ENCODE measurements at places on chromosomes 7 and 10. TPM values are rescaled to one million over a fixed set of nuclear protein-coding genes. Genes with fewer than 3 reads are reported as not detected.

Gene OR9A2
- 0.60 TPM for total RNA-seq

Gene ACTA2
- total RNA-seq, result 1,463 TPM

Gene CLRN3
- not detected for total RNA-seq

Gene MMD2
- total RNA-seq, result not detected

Gene MCM10
- total RNA-seq, result 4.8 TPM

Gene ANAPC16
- total RNA-seq, result 92.2 TPM

Gene AP4M1
- 31.7 TPM for total RNA-seq

Gene GNAI1
- 26.1 TPM for total RNA-seq

Gene TAC1
- not detected for total RNA-seq

Gene CALML3
- not detected for total RNA-seq

Gene MYH16
- total RNA-seq, result not detected

Gene LIPJ
- not detected for total RNA-seq

Gene EXOC4
- total RNA-seq, result 29.4 TPM

DNA sequence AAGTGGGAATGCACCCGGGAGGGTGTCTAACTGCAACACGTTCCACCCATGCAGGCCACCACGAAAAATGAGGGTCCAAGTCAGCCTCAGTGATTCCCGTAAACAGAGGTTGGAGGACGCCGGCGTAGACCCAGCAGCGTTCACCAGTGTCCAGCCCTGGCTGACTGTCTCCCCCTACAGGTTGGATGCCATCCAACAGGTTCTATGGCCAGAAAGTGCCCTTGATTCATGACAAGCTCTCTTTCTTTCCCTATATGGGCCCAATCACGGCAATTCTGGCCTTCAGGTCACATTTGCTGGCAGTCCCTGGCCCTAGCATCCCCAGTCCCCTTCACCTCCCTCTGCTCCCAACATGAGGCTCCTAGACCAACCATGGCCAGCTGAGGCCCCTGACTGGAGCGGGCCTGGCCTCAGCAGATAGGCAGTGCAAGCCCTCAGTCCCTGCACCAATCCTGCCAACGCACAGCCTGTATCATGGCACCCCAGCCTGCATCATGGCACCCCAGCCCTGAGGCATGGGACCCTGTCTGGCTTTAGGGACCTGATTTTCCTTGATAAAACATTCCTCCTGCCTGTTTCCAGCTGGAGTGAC, 227.4 kb downstream of the GRID1 start:
- DNase-seq, result peak; percentile 54
- no peak overlapping the region for H3K27ac ChIP-seq
- no peaks in the 10 kb centered on the region for H3K4me1 ChIP-seq
- H3K4me3 ChIP-seq, result no peak overlapping the region
- H3K36me3 ChIP-seq, result no peaks in the 10 kb centered on the region
- no peaks in the 10 kb centered on the region for H3K27me3 ChIP-seq

- H3K27me3 ChIP-seq, result no peaks in the 10 kb centered on the region
- H3K4me3 ChIP-seq, result no peak overlapping the region
- no peaks in the 10 kb centered on the region for H3K36me3 ChIP-seq
- H3K4me1 ChIP-seq, result no peaks in the 10 kb centered on the region
Observed at GRCh38 chr7:108805808-108806397, 236.2 kb downstream of the DNAJB9 start.

DNA sequence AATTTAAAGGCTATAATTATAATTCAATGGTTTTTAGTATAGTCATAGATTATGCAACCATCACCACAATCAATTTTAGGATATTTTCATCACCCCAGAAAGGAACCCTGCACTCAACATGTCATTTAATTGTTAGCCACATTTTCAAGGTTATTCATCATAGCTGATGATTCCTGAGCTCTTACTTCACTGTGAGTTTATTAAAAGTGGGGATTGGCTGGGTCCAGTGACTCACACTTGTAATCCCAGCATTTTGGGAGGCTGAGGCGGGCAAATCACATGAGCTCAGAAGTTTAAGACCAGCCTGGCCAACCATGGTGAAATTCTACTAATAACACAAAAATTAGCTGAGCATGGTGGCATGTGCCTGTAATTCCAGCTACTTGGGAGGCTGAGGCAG, 787 bp downstream of the CCL26 start:
- H3K36me3 ChIP-seq, result no peaks in the 10 kb centered on the region
- DNase-seq, result peak; percentile 49
- H3K4me3 ChIP-seq, result no peak overlapping the region
- H3K27ac ChIP-seq, result no peak overlapping the region
- no peaks in the 10 kb centered on the region for H3K27me3 ChIP-seq

- H3K27me3 ChIP-seq, result no peaks in the 10 kb centered on the region
- DNase-seq, result no peak
- H3K4me3 ChIP-seq, result no peak overlapping the region
- H3K36me3 ChIP-seq, result no peaks in the 10 kb centered on the region
Observed at GRCh38 chr10:104711302-104711721, 70.2 kb downstream of the SORCS3 start.

GRCh38 chr10:16919121-16919982, 102.1 kb upstream of the RSU1 start:
- H3K4me3 ChIP-seq, result no peak overlapping the region
- no peak overlapping the region for H3K27ac ChIP-seq
- peak; percentile 11 for DNase-seq
- no peaks in the 10 kb centered on the region for H3K36me3 ChIP-seq
- H3K27me3 ChIP-seq, result no peaks in the 10 kb centered on the region
- H3K4me1 ChIP-seq, result no peaks in the 10 kb centered on the region

- no peaks in the 10 kb centered on the region for H3K36me3 ChIP-seq
- H3K27ac ChIP-seq, result no peak overlapping the region
- DNase-seq, result no peak
- no peaks in the 10 kb centered on the region for H3K27me3 ChIP-seq
- no peaks in the 10 kb centered on the region for H3K4me1 ChIP-seq
Observed at GRCh38 chr10:125169279-125169678, 8.9 kb upstream of the CTBP2 start.

DNA sequence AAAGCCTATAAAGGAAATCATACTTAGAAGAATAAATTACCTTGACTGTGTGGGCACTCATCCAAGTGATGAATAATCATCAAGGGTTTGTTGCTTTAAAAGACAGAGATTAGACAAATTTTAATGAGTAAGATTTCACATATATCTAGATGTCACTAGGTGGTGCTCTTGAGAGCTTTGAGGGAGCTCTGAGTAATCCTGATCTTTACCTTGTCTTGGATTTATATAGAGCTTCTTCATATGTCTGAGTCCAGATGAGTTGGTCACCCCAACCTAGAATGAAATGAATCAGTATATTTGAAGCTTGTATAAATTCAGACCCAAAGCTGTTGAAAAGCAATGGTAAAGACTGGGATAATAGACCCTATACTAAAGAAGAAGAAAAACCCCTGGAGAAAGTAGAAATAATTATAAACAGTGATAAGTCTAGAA, 3.7 kb downstream of the AGR2 start:
- H3K36me3 ChIP-seq, result no peaks in the 10 kb centered on the region
- H3K4me1 ChIP-seq, result no peaks in the 10 kb centered on the region
- no peak overlapping the region for H3K27ac ChIP-seq
- H3K27me3 ChIP-seq, result no peaks in the 10 kb centered on the region
- DNase-seq, result peak; percentile 68

- H3K36me3 ChIP-seq, result no peaks in the 10 kb centered on the region
- no peak overlapping the region for H3K4me3 ChIP-seq
- H3K27ac ChIP-seq, result peak overlapping the region; percentile 88
- H3K27me3 ChIP-seq, result no peaks in the 10 kb centered on the region
Observed at GRCh38 chr7:138125119-138125518, 48.9 kb downstream of the AKR1D1 start.

DNA sequence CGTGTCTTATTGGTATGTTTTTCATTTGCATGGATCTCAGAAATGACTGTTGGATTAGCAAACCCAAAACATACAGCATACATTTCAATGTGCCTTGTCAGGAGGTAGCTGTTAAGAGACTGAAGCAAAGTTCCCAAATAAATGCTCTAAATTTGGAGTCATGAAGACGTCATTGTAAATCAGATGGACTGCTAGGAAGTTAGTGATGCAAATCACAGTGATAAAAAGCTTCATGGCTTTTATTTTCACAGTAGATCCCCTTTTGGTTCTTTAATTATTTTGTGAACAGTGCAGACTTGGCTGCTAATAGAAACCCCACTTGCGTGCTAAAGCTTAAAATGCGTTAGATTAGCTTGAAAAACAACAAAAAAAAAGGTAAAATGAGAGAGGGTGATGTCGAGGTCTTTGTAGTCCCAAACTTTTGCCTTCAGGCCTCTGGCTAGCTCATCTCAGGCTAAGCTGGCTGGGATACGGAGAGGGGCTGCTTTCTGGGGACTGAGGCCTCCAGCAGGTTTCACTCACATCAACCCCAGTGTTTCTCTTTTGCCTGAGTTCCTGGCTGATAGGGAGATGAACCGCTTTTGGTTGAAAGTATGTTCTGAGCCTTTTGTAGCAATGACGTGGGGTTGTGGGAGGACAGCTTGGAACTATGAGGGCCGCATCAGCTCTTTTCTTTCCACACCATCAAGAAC, 107.1 kb upstream of the CDCA7L start:
- H3K4me1 ChIP-seq, result no peaks in the 10 kb centered on the region
- H3K27me3 ChIP-seq, result peaks cover 58% of the 10 kb centered on the region
- DNase-seq, result no peak
- no peak overlapping the region for H3K4me3 ChIP-seq
- no peak overlapping the region for H3K27ac ChIP-seq
- H3K36me3 ChIP-seq, result no peaks in the 10 kb centered on the region

DNA sequence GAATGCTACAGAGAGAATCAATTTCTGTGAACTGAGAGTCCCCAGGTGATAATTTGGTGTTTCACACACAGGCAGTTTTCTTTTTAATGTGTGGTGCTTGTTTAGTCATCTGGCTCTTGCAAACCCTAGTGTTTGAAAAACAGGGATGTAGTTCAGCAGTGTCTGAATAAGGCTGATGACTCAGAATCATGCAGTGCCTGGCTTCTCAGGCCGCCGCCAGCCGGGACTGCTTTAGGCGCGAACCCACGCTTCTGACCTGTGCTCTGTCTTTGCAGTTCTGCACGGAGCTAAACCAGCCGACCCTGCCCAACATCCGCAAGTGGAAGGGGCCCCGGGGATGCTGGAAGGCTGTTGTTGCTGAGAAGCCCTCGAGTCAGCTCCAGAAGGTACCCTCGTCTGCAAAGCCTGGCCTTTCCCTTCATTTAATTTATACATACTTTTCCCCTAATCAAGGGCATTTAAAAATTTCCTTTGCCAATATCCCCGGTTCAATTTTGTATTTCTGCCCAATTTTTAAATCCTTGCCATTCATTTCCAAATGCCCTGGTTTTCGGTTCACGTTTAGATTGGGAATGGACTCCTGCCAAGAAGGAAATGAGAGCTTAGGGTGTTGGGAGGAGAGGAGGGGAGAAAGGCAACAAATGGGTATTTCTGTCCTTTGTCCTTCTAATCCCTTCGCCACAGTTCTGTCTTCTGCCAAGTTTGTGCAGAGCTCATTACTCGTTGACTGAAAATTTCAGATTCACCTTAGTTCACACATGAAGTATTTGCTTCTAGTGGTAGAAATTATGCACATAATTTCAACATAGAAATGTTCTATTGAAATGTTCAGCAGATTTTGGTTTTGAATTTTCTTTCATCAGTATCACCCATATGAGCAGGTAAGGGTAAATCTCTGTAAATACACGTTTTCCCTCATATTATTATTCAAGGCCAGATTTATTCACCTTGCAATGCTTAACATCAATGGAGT, 108.5 kb upstream of the ANLN start:
- peak; percentile 45 for DNase-seq
- H3K4me3 ChIP-seq, result no peak overlapping the region
- peaks cover 15% of the 10 kb centered on the region for H3K4me1 ChIP-seq
- no peak overlapping the region for H3K27ac ChIP-seq

- H3K27me3 ChIP-seq, result no peaks in the 10 kb centered on the region
- peaks cover 11% of the 10 kb centered on the region for H3K4me1 ChIP-seq
- no peak overlapping the region for H3K27ac ChIP-seq
- no peak overlapping the region for H3K4me3 ChIP-seq
Observed at GRCh38 chr7:30859940-30860496, 51.6 kb upstream of the AQP1 start.

- no peak overlapping the region for H3K27ac ChIP-seq
- no peak for DNase-seq
- no peak overlapping the region for H3K4me3 ChIP-seq
- H3K36me3 ChIP-seq, result no peaks in the 10 kb centered on the region
- H3K4me1 ChIP-seq, result no peaks in the 10 kb centered on the region
Observed at GRCh38 chr10:77616766-77617165, 20.8 kb downstream of the KCNMA1 start.

GRCh38 chr7:70387217-70387616, 744.7 kb upstream of the GALNT17 start:
- no peaks in the 10 kb centered on the region for H3K27me3 ChIP-seq
- no peak overlapping the region for H3K4me3 ChIP-seq
- H3K27ac ChIP-seq, result no peak overlapping the region
- DNase-seq, result no peak
- no peaks in the 10 kb centered on the region for H3K36me3 ChIP-seq

- DNase-seq, result no peak
- no peak overlapping the region for H3K27ac ChIP-seq
- H3K4me1 ChIP-seq, result no peaks in the 10 kb centered on the region
- H3K4me3 ChIP-seq, result no peak overlapping the region
- H3K27me3 ChIP-seq, result peaks cover 64% of the 10 kb centered on the region
Observed at GRCh38 chr7:22060197-22060596, 114.5 kb upstream of the CDCA7L start.

- H3K27me3 ChIP-seq, result peaks cover 8% of the 10 kb centered on the region
- H3K4me3 ChIP-seq, result no peak overlapping the region
- H3K27ac ChIP-seq, result no peak overlapping the region
- no peaks in the 10 kb centered on the region for H3K4me1 ChIP-seq
- no peak for DNase-seq
- H3K36me3 ChIP-seq, result no peaks in the 10 kb centered on the region
Observed at GRCh38 chr10:3882855-3883254, 97.8 kb upstream of the KLF6 start.

Data from cardiac muscle cell (in vitro differentiated cells and primary cell).